8988T (cell line): ENCODE measurements at places on chromosomes 7 and 10.

- DNase-seq = no peak
These were observed 78.9 kb downstream of the SRI start for GRCh38 chr7:88140947-88141346.

GRCh38 chr7:129923709-129924108 lies 29.1 kb downstream of the UBE2H start:
- DNase-seq = no peak

DNA sequence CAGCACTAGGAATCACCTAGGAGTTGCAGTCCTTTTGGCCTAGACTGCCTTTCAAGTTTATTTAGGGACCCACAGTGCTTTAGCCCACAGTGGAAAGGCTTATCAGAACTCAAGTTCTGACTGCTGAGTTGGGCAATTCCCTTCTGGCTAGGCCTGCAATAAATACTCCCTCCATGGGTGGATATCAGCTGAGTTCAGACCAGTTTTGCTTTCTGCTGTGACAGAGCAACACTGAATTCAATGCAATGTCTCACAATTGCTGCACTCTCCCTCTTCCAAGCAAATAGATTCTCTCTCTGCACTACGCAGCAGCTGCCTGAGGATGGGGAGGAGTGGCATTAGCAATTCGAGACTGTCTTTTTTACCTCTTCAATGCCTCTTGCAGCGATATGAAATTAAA lies 1153.3 kb downstream of the SORCS1 start:
- DNase-seq = no peak

DNA sequence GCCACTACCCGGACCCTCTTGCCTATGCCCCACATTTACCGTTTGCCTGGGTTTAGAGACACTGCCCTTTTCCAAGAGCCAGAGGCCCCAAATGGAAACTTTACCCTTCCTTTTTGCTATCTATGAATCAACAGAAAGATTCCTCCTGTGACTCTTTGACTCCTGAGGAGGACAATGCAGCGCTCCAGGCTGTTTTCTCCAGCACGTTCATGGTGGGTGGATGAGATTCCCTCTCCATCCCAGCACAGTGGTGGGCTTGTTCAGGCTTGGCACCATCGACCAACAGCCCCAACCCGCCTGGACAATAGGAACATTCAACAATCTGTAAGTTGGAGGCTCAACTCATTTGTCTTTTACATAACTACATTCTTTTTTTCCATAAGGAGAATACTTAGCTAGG lies 55.9 kb downstream of the DLD start:
- DNase-seq = no peak

GRCh38 chr10:513393-513792 lies 176.1 kb downstream of the DIP2C start:
- DNase-seq = no peak

DNA sequence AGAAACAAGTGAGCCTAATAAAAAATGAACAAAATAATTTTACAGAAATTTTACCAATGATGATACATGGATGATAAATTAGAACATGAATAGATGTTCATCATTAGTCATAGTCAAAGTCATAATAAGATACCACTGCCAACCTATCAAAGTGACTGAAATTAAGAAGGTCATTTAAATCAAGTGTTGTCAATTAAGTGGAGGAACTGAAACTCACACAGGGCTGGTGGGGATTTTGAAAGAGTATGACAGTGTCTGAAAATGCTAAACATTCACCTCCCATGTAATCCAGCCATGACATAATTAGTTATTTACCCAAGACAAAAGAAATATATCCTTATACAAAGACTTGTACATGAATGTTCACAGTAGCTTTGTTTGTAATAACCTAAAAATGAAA lies 57.1 kb upstream of the DYNC1I1 start:
- DNase-seq = no peak

DNA sequence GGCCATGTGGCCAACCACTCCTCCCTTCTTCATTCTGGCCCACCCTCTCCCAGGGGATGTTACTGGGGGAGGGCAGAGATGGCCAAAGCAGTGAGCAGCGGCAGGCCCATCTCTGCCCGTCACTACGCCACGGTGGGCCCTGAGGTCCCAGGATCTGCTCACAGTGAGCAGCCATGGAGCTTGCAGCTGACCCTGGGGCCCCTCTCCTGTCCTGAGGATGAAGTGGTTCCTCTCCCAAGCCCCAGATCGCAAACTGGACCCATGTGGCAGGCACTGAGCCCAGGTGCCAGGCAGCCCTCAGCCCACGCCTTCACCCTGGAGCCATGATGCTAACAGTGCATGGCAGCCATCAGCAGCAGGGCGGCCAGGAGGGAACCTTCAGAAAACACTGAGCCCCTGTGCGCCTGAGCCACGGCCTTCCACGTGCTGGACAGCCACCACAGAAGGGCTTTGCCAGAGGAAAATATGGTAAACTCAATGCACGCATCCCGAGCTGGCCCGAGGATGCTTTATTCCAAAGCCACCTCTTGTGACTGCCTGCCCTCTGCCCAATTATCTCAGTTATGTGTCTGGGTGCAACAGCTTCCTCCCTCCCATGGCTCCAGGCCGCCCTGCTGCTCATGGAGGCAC lies 485.7 kb downstream of the PTPRN2 start:
- no peak for DNase-seq

DNA sequence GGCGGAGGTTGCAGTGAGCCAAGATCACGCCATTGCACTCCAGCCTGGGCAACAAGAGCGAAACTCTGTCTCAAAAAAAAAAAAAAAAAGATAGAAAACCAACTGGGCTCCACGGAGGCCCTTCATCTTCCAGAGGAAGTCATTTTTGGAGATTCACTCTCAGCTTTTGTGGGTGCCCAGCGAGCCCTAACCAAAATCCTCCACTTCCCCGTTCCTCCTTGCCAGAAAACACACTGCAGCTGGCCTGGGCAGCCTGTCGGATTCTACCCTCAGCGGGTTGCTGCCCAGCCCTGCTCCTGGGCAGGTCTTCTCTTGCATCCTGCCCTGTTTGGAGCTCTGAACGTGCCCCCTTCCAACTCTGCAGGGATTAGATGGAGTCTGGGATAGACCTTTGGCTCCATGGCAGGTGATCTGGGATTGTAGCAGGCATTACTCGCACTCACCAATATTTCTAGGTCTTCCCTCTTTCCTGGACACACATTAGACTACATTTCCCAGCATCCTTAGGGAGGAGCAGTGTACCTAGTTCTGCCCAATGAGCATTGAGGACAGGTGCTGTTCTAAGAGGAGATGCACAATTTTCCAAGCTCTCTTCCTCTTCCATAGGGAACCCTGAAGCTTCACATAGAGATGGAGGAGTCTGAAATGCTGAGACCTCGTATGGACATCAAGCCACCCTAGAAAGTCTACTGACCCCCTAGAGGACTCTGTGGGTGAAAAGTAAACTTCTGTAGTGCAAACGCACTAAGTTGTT lies 4.6 kb downstream of the GRID2IP start:
- DNase-seq = no peak

DNA sequence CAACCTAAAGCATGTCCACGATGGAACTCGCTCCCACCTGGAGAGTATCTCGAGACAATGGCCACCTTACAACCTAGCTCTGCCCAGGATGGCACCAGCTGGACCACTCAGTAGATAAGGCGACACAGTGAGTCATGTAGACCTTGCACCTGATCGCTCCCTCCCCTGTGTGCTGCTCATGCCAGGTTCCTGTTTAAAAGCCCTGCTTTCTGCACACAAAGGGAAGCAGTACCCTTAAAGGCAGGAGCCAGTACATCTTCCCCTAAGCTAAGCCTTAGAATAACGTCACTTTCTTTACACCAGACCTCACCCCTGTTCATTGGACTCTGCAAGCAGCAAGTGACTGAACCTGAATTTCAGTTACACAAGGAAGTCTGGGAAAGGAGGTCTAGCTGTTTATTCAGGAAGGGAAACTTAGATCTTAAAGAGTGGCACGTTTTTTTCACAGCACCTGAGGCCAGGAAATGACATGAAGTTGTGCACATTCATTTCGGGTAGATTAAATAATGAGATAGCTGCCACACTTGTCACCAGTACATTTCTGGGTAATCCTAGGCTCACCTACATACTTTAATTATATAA lies 117.9 kb downstream of the MTPAP start:
- no peak for DNase-seq

GRCh38 chr7:40327873-40328272 lies 193.1 kb downstream of the SUGCT start:
- no peak for DNase-seq

DNA sequence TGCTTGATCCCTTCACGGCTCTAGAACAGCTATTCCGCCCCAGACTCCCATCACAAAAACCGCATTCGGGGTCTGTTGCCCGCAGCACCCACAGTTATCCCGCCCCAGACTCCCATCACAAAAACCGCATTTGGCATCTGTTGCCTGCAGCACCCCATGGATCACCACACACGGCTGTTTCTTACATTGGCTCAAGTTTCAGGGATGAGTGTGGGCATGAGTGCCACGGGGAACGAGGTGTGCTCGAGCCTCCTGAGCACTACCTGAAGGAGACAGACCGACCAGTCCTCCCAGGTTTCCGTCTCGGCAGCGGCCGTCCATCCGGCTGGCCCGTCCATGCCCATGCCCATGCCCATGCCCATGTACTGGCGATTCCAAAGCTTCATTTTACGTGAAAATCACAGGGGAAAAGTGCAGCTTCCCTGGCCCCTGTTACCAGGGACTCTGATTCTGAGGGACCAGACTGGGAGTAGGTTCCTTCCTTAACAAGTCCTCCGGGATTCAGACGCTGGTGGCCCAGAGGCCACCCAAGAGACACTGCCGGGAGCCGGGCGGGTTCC lies 66.4 kb upstream of the INSIG1 start:
- no peak for DNase-seq

DNA sequence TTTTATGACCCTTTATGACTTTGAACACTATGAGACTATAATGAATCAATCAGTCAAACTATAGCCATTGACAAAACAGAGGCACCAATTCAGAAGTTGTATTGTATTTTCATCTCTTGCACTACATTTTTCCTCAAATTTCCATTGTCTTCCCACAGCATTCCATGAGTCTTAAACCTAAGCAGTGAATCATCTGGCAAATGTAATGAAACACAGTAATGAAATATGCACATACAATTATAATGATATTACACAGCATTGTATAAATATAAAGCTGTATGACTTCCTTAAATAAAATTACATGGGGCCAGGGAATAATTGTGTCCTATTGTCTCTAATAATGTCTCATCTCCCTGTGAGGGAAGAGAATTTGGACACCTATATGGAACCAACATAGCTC lies 45.0 kb downstream of the VWDE start:
- no peak for DNase-seq

DNA sequence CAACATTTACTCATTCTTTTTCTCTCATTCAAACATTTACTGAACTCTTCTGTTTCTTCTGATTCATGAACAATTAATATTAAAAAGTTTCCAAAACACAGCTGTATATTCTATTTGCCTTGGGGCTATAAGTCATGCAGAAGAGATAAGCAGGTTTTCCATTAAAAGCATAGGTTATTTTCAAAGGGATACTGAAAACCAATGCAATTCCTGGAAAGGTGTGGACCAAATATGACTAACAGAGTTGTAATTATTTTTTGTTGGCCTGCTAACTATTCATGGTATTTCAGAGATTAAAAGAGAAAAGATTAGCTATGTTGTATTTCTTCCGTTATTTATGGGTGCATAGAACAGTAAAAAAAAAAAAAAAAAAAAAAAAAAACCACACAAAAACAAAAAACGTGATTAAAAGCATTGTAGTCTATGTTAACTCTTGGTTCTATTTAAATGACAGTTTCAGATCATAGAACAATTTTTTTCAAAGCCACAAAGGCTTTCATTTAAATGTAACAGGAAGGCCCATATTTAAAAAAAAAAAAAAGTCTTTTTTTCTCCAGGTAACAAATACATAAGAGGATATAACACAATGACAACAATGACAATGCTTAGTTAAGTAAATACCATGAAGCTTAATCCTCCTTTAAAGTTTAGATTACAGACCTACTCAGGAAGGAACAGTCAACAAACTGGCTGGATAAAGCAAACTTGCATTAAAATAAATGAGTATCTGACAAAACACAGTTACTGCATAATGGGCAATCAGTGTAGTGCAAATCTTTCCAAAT lies 1042.9 kb downstream of the GATA3 start:
- DNase-seq = no peak

GRCh38 chr7:101968720-101969466 lies 151.5 kb downstream of the CUX1 start:
- DNase-seq = no peak

GRCh38 chr10:37236093-37236492 lies 110.7 kb downstream of the ANKRD30A start:
- DNase-seq = no peak

DNA sequence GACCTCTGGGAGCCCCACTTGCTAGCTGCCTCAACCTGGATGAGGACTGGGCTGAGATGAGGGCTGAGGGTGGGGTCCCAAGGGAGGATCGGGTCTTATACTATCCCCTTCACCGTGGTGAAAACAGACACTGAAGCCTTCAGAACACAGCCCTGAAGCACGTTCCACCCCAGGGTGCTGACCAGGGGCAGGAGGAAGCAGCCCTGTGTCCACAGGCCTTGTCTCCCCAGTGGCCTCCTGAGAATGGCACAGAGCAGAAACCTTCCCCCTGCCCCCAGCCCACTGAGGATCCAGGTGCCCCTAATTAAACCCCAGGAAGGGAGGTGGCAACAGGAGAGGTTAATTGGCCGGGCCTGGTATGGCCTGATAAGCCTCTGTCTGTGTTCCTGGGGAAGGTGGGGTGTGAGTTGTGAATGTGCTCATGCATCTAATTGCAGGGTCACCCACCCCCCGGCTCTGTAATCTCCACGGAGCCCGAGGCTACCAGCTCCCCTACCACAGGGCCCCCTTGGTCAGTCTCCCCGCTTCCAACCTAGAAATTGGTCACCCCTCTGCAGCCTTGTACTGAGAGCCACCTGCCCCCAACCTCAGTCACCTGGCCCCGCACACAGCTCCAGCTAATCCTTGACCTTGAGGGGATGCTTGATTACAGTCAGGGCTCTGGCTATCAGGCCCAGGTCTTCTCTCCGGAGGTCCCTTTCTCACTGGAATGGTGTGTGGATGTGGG lies 159.0 kb upstream of the UNC5B start:
- no peak for DNase-seq

DNA sequence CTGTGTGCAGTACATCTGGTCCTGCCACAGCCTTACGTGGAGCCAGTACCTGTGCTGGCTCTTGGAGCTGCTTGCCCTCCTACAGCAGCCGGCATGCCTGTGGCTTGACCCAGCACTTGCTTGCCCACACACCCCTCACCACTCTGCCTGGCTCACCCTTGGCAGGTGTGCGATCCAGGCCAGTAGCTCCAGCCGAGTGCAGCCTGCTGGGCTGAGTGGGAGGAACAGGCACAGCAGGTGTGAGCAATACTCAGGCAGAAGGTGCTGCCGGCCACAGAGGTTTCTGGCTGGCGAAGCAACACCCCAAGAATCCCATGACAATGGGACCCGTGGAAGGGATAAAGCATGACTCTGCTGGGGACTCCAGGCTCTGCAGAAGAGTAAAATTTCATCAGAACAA lies 173.5 kb upstream of the ADCY1 start:
- DNase-seq = no peak
